ENCODE measurements at places on chromosomes 11 and 22. TPM values are rescaled to one million over a fixed set of nuclear protein-coding genes. Genes with fewer than 3 reads are reported as not detected.

DNA sequence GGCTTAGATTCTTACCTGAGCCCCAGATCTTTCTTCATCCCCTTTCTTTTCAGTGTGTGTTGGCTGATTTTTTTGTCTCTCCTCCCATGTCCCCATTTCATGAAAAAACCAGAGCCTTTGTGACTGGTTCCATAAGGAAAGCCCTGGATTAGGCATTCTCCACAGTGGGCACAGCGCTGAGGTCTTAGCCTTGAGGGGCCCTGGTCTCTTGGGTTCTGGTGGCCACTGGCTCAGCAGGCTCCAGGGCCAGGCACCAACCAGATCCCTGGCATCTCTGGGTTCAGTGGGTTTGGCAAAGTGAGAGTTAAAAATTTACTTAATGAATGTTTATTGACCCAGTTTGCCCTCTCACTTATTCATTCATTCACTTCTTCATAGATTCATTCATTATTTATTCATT is 49.5 kb upstream of the ACCSL start:
- no peak for DNase-seq

DNA sequence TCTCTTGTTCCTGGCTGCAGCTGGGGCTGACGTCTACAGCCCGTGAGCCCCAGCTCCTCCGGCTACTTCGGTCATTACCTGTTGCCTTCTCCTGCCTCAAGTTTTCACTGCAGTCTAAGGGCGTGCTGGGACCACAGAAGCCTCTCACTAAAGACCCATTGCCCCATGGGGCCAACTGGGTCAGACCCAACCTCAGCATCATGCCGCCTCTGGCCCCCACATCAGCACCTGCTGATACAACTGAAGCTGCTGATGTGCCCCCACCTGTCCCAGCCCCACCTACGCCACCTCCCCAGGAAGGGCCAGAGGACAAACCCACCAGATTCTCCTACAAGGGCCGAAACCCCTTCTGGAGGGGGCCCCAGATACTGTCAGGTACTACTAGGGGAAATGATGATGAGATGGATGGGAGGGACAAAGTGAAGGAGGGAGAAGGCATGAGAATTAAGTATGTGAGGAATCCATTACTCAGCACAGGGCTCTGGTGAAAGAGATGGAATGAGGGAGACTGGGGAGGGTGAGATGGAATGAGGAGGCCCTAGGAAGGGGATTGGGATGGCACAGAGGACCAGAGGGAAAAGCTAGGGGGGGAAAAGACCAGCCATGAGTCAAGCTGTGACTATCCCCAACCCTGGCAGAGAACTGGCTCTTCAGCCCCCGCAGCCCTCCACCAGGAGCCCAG is 5.1 kb downstream of the C11orf42 start:
- DNase-seq, result no peak

- DNase-seq, result no peak
Observed at GRCh38 chr11:105903113-105903512, 118.9 kb downstream of the MSANTD4 start.

- DNase-seq, result no peak
Observed at GRCh38 chr11:104333977-104334376, 170.0 kb upstream of the PDGFD start.

GRCh38 chr22:44128958-44129618 is 51.6 kb upstream of the PARVG start:
- DNase-seq, result no peak

GRCh38 chr11:109061394-109061793 is 360.6 kb upstream of the C11orf87 start:
- no peak for DNase-seq

DNA sequence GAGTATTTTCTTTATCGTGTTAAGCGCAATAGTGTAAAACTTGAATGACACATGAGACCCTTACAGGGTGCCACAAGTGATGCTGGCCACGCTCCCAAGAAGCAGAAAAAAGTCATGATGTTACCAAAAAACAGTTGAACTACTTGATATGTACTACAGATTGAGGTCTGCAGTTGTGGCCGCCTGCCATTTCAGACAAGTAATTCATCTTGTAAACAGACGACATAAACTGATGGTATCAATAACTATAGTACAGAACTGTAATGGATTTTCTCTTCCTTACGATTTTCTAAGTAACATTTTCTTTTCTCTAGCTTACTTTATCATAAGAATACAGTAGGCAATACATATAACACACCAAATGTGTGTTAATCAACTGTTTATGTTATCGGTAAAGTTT is 5.5 kb downstream of the CD59 start:
- DNase-seq, result no peak

Gene C11orf21
- total RNA-seq, result 0.92 TPM

Gene TSPAN18
- 49.0 TPM for total RNA-seq

Gene HORMAD2
- total RNA-seq, result not detected

Measured in stomach (tissue), 19 donors.